Fibroblast of skin of right biceps (primary cell): ENCODE measurements at places on chromosomes 13 and 19.
A peak's percentile ranks its signal among the peaks of the same experiment; 100 is the strongest.

DNA sequence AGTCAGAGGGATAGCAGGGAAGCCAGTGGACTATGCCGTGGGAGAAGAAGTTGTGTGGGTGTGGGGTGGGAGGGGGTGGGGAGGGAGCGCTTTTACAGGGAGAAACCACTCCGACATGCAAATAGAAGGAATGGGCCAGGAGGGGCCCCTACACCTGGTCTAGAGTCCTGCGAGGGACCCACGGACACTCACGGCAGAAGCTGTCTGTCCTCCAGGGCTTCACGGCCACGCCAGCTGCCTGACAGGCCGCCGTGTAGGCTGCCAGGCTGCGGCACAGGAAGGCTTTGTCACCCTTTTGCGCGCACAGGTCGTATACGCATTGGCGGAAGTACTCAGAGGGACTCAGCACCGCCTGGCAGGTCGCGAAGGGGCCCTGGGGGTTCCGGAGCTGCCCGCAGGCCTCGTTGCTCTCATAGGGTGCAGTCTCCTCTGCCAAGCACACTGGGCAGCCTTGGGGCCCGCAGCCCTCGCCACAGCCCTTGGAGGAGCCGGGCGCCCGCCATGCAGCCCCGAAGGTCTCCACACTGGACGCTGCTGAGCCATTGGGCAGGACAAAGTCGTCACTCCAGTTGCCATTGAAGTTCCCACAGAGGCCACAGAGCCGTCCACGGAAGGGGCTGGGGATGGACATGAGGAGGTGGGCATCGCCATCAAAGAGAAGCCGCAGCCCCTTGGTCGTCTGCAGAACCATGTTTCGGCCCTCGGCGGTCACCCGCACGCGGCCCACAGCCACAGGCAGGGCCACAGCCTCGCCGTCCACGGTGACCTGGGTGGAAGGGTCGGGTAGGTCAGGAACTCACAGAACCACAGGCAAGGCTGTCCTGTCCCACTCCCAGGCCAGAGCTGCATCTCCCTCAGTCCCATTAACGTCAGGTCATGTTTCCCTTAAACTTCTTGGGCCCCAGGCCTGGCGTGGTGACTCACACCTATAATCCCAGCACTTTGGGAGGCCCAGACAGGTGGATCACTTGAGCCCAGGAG lies 26.0 kb upstream of the FBL start:
- DNase-seq = no peak

DNA sequence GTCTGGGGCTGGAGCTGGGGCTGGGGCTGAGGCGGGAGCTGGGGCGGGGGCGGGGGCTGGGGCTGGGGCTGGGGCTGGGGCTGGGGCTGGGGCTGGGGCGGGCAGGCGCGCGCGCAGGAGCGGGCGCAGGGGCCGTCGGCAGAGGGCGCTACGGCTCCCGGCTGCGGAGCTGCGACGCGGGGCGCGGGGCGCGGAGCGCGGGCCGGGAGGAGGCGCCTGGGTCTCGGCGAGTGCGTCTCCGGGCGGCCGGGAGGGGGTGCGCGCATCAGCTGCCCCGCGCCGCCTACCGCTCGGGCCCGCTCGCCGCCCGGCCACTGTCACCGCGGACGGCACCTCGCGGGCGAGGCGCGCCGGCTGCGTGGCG lies 422 bp upstream of the MTUS2 start:
- DNase-seq = peak; percentile 44

DNA sequence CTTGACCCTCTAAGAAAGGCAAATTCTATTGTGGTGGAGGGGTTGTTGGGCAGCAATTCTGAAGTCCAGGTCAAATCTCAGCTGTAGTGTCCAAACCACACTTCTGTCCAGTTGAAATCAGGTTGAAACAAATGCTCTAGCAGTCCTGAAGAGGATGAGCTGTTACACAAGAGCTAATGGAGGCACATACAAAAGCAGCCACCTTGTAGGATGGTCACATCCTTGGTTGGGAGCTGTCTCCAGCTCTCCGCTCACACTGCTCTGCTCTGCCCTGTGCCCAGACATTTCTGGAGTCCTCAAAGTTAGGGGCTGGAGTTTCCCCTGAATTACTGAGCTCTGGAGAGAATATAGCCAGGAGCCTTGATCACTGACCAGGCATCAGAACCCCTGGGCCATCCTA lies 47.2 kb downstream of the GPR12 start:
- no peak for DNase-seq

DNA sequence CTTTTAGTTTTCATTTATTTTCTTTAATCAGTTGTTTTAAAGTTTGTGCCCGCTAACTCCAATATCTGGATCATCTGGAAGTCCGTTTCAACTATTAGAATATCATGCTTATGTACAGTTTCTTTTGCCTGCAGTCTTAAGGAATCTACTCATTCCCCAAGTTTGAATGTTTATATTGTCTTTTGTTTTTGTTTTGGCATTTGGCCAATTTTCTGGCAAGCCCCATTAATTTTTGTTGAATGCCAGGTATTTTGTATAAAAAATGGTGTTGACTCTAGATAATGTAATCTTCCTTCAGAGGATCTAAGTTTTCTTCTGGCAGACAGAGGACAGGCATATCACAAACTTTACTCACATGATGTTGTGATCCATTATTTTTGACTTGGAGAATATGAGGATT lies 11.1 kb upstream of the ZNF235 start:
- DNase-seq = no peak

DNA sequence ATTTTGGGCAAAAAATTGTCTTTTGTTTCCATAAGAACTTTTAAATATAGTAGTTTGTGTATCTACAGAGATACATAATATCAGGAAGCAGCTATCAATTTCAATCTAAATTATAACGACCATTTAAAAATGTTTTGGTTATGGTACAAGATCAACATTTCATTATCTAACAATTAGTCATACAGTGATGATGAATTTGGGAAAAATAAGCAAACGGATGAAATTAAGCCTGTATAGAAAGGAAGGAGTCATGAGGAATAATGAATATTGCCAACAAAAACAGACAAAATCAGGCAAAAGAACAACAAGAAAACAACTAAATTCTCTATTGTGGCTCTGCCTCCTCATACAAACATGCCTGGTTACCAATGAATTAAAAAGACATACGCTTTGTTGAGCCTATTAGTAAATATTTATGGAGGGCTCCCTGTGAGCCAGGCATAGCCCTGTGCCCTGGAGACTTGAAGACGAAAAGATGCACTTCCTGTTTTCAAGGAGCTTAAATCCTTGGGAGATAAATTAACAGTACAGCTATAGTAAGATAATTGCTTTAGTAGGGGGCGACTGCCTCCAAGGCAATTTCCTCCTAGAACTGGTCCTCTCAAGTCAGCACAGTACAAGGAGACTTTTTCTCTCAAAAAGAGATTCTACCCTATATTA lies 73.0 kb downstream of the NALCN start:
- no peak for DNase-seq

DNA sequence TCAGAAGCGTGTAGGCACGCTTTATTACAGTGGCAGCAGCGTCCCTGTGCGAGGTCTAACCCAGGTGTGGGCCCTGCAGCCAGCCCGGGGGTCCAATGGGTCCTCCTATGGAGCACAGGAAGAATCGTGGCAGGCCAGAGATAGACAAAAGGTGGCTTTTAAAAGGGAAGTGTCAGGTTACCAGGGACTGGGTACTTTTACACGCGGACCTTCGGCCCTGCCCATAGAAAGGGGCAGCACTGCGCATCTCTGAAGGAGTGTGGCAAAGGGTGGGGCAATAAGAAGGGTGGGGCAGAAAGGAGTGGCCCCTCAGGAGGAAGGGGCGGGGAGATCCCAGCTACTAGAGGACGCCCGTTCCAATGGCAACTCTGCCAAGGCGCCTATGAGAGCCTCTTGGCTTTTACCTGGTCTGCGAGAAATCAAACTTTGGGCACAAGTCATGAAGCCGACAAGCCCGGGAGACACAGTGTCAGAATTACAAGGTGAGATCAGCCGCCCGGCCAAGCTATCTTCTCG lies 1419.8 kb downstream of the UQCRFS1 start:
- DNase-seq = peak; percentile 76

DNA sequence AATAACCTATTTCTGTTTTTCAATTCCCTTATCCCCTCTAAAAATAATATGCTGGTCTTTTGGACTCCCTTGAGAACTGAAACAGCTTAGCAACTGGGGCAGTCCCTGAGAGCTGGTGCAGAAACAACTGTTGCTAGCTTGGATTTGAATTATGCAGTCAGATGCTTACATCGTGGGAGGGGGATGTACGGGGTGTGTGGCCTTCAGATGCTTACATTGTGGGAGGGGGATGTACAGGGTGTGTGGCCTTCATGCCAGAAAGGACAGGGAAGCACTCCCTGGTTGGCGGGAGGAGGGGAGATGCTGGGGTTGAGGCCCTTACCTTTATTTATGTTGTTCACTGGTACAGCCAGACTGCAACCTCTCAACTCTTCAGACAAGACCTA lies 25.6 kb downstream of the LRCH1 start:
- no peak for DNase-seq

- DNase-seq = peak; percentile 85
Measured at GRCh38 chr19:18519962-18520847, 1.7 kb downstream of the ELL start.

GRCh38 chr13:75224053-75224742 lies 257.8 kb downstream of the TBC1D4 start:
- peak; percentile 25 for DNase-seq
